ENCODE measurements at places on chromosomes 5 and 9.

- no peak for DNase-seq
Observed at GRCh38 chr5:148748702-148749392, 77.6 kb upstream of the ADRB2 start.

DNA sequence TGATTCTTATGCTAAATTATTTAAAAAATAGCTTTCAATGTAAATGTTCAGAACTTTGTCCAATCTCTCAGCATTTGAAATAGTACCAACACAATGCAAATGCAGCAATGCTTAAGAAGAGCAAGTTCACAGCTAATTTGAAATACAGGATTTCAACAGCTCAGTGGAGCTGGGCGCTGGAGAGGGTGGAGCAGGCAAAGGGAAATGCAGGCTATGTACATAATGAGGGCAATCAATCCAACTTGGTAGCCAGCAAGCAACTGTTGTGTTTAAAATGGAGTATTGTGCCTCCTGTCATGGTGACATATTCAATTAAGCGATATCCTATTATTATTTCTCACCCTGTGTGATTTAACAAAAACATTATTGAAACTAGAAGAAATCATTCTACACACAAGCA, 568.8 kb downstream of the PSAT1 start:
- DNase-seq: no peak

GRCh38 chr5:50415912-50416311, 25.2 kb downstream of the EMB start:
- no peak for DNase-seq

- DNase-seq: no peak
Observed at GRCh38 chr9:14296495-14297113, 17.3 kb downstream of the NFIB start.

GRCh38 chr5:145015146-145015545, 820.0 kb downstream of the PRELID2 start:
- DNase-seq: no peak

DNA sequence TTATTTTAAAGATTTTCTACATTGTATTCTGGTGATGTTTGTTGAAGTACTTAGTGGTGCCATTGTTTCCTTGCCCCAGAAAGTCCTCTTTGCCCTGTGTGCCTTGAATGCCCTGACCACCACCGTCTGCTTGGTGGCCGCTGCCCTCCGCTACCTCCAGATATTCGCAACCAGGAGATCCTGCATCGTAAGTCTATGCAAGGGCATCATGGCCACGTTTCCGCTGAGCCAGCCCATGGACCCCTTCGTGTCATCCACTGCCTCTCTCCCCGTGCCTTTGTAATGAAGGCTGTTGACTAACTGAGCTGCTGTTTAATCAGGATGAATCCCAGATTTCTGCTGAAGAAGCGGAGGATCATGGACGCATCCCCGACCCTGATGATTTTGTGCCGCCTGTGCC, 52.3 kb downstream of the ENTREP1 start:
- no peak for DNase-seq

DNA sequence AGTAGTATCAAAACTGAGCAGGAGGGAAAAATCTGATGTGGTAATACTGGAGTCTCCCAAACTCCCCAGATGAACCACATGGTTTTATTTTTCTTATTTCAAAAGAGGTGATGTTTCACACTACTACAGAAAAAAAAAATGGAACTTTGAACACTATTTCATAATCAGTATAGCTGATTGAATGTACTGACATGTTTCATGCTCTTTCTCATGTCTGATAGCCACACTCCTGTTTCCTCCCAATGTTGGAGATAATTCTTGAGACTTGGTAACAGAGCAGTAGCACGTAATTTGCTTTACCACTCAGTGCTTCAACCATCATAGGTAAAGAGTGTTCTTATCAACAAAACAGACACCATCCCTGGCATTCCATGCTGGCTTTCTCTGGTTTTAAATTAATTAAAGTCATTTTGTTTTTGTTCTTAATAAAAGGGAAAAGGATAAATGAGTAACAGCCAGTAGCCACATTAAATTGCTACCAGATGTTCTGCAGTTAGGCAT, 85.2 kb downstream of the MUSK start:
- no peak for DNase-seq

GRCh38 chr9:72695365-72695764, 174.0 kb downstream of the TMC1 start:
- DNase-seq: no peak

GRCh38 chr5:93894601-93895354, 153.4 kb upstream of the POU5F2 start:
- no peak for DNase-seq

DNA sequence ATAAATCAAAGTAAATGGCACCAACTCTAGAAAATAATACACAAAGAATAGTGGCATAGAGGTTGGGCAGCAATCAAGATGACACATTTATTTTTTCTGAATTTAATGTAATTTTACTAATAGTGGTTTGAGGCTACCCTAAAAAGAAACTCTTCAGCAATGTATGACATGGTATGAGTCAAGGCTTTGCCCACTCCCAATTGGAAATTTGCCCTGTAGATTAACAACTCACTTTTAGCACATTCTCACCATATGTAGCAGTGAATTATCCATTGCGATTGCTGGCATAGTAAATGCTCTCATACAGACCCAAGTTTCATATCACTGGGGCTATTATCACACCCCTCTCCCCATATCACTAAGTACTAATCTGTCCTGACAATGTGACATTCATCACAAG, 832.1 kb upstream of the ZNF608 start:
- no peak for DNase-seq

DNA sequence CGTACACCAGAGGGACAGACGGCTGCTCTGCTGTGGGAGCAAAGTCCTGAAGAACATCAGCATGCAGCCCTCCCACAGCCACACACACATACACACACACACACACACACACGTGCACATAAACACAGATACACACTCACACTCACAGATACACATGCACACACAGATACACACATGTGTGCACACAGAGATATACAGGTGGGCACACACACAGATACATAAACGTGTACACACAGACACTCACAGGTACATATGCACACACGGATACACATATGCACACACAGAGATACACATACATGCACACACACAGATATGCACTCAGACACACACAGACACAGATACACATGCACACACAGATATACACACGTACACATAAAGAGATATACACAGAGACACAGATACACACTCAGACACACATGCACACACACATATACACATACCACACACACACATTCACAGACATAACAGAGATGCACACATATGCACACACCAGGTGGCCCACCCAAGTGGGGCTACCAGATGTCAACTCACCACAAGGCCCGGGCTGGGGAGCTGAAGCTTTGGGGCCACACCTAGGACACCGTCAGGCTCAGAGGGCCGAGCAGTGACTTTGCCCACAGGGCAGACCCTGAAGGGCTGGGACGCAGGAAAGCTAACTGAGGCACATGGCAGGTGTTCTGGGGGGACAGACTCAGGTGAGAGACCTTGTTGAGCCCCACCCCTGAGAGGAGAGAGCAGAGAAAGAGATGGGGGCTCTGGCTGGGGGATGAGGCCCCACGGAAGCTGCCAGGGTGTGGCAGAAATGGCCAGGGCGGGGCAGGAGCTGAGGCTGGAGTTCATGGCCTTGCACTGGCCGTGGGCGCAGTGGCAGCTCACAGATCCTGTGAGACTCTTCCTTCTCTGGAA, 148.6 kb upstream of the PPP1R26 start:
- no peak for DNase-seq

GRCh38 chr9:95551406-95551805, 34.6 kb upstream of the PTCH1 start:
- no peak for DNase-seq

GRCh38 chr9:76194896-76195295, 199.3 kb downstream of the RFK start:
- DNase-seq: no peak

DNA sequence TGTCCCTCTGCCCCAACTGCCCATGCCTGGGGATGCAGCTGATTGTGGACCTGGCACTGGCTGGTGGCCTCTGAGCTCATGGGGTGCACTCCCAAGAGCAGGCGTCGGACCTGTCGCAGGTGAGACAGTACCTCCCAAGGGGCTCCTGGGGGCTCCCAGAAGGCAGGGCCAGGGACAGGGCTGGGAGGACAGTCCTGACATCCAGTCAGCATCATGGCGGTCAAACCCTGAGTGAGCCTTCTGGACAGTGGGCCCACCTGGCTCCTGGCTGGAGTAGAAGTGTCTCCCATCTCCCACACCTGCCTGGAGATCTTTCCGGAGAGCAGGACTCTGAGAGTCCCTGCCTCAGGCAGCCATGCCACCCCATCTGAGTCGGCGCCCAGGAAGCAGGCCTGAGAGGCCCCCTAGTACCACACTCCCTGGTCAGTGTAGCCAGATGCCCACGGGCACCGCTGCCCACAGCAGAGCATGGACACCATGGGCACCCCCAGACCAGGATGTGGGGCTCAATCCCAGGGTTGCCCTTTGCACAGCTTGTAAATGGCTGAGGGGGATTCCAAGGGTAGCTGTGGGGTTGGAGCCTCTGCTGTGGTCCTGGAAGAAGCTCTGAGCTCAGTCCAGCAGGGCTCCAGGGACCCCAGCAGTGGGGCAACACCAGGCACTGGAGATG, 6.6 kb downstream of the LCN9 start:
- no peak for DNase-seq

- DNase-seq: no peak
Observed at GRCh38 chr5:135135530-135136226, 101.7 kb upstream of the PITX1 start.
